HAP-1 (cell line): ENCODE measurements at places on chromosomes 3 and 15.

DNA sequence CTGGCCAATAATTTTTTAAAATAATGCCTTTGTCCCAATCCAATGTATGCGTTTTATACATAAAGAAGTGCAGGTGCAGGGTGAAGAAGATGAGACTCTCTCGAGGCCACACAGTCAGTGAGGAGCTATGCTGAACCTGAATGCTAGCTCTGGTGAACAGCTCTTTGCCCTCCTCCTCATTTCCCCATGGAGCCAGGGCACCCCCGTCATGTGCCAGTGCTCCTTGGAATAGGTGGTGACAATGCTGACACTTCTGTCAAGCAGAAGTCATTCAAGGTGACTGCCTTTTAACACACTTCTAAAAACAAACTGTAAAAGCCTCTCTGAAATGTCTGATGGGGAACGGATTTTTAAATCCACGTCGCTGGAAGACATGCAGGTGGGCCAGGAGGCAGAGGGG lies 162.4 kb upstream of the WNT5A start:
- DNase-seq = no peak

DNA sequence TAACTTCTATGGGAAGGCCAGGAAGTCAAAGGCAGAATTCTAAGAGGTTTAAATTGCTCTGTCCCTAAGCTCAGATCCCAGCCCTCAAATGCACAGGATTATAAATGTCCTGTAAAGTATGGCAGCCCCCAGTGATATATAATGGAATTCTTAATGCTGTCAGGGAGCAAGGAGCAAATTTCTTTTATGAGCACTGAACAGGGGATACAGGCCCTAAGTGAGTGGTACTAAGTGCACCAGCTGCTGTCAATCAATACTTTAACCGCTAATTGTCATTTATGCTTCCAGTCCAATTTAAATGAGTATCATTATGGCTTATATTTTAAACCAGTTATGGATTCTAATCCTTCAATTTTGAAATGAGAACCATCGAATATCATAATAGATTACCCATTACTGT lies 4.7 kb downstream of the SLC9A9 start:
- no peak for DNase-seq

DNA sequence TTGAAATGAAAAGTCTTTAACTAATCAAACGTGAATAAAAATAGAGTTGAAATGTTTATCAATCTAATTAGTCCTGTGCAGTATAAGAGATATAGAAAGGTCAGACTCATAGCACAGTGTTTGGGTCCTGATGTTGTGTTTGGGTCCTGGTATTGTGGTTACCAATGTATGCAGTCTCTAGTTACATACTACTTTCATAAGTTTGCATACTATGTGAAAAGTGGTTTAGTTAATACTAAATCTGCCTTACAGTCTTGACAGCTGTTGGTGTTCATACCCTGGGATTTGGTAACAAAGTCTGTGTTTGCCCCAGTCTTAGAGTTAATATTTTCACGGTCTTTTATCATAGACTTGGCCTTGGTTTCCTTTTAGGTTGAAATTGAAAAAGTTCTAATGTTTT lies 41.7 kb downstream of the KIF15 start:
- no peak for DNase-seq

GRCh38 chr3:144415492-144415891 lies 443.9 kb downstream of the DIPK2A start:
- no peak for DNase-seq

- DNase-seq = no peak
These were observed 27.9 kb upstream of the SLC41A3 start for GRCh38 chr3:126111566-126112475.

GRCh38 chr3:142888481-142889211 lies at the start of gene PCOLCE2:
Gene PCOLCE2, minus strand, starts transcription at chr3:142889083. Its CDS starts 187 bp downstream, at chr3:142888896.
- peak; percentile 31 for DNase-seq

DNA sequence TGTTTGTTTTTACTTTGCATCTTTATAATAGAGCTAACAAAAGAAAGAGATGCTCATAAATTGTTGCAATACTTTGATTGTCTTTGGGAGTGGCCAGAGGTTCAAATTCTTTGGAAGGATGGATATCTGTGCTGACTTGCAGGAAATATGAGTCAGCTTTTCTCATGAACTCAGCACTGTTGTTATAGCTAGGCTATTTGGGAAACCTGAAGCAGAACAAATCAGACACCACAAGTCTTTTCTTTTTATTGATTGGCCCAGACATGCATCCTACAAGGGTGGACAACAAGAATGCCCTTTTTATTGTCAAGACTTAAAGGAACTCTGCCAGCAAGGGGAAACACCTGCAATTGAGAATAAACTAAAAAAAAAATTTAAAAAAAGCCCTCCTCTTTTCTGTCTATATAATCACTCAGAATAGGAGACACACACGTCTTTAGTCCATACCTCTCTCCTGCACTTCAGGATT lies 4.6 kb upstream of the DENND4A start:
- no peak for DNase-seq
